CD4-positive, alpha-beta T cell treated with Interferon gamma for 1 hour (primary cell): ENCODE measurements at places on chromosomes 13 and 19.

DNA sequence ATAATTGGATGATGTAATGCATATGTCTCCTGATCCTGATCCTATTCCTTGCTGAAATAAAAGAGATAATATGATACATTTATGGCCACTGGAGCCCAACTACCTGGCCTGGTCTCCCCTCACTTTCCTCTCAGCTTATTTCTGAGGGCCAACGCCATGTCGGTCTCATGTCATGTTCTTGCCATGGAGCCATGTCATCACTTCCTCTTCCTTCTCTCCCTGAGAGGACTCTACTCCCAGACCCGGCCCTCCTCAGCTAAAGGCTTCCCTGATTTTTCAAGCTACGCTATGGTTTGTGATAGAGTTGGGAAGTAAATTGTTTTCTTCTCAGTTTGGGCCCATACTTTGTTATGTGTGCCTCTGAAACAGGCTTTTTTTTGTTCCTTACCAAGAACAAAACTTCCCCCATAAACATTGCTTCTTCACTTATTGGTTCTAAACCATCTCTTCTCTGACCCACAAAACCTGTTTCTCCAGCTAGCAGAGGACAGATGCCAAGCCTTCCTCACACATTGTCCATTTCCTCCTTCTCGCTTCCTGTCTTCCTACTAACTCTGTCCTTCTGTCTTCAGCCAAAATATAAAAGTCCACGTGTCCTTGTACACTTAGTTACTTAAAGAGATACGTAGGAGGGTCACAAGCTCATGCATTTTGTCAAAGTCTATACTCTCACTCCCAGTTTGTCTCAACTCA lies 319.9 kb upstream of the DACH1 start:
- no peak for DNase-seq

DNA sequence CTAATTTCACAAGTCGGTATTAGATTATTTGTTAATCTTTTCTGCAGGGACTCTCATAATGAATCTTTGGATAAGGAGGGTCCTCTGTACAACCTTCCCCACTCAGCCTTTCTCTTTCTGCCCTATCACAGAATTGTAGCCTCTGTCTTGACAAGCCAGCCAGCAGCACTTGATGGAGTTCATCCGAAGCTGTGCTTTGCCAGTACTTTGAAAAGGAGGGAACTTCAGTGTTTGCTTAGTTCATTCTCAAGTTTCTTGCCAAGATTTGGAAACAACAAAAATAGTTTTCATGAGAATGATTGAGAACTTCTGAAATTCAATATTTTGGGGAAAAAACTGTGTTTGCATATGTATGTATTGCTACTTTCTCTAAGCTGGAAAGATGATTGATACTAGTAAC lies 69.3 kb upstream of the HMGB1 start:
- DNase-seq: no peak

DNA sequence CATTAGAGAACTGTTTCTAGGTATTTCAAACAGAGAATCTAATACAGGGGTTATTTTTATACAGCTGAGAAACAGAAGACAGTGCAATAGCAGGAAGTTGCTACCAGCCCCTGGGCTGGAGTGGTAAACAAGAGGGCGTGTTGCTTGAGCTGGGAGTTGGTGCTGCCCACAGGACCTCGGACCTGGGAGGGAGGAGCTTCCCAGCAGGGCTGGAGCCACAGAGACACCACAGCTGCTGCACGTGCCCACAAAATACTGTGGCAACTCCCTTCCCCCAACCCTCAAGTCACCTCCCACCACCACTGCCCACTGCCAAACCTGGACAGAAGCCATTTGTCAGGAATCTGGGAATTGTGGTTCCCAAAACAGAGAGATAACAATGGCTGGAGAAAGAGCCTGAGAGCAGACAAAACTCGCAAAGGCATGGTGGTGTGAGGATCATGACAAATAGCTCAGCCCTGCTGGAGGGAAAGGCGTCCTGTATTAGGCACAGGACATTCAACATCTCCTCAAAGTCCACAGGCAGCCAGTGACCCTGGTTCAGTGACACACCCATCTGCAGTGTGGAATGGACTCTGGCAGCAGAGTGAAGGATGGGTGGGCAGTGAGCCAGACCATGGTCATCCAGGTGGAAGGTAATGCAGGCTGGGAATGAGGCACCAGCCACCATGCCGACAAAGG lies 57.2 kb downstream of the SPATA13 start:
- DNase-seq: no peak

DNA sequence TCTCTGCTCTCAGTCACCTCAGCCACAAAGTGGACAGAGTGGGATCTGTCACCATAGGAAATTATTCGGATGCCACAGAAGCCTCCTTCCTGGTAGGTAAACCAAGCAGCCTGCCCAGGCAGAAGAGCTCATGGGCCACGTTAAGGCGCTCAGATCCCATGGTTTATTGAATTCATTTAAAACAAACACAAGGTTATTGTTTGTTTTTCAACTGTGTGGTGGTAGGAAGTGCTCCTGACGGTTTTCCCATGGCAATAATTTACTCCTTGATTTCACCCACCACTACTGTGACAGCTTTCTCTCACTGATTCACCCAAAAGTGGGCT lies 14.4 kb downstream of the BCAM start:
- DNase-seq: no peak

GRCh38 chr19:10602330-10603083 lies 15.4 kb upstream of the AP1M2 start:
- DNase-seq: peak; percentile 84

GRCh38 chr19:30047432-30047831 lies 105.4 kb downstream of the URI1 start:
- no peak for DNase-seq

- DNase-seq: no peak
Measured at GRCh38 chr13:76976490-76976889, 15.4 kb upstream of the CLN5 start.
